Activated CD4-positive, alpha-beta T cell treated with anti-CD3 and anti-CD28 coated beads for 4 hours (primary cell): ENCODE measurements at places on chromosomes 13 and 19.

- DNase-seq: no peak
Observed at GRCh38 chr13:74920920-74921319, 561.0 kb downstream of the TBC1D4 start.

DNA sequence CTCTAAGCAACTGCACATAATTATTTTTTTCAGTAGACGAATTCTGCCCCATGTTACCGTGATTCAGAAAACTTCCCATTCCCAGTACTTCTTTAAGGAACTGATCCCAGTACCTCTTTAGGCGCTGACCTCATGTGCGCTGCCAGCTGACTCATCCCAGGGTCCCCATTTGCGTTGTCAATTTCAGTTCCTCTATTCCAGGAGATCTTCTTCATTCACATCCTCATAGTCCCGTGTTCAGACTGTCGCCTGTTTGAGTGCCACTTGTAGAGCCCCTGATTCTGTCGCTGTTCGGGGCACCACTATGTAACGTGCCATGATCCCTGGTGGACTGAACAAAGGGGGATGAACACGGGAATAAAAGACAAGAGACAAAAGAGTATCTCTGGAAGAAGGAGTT is 16.4 kb downstream of the FPR3 start:
- DNase-seq: no peak

DNA sequence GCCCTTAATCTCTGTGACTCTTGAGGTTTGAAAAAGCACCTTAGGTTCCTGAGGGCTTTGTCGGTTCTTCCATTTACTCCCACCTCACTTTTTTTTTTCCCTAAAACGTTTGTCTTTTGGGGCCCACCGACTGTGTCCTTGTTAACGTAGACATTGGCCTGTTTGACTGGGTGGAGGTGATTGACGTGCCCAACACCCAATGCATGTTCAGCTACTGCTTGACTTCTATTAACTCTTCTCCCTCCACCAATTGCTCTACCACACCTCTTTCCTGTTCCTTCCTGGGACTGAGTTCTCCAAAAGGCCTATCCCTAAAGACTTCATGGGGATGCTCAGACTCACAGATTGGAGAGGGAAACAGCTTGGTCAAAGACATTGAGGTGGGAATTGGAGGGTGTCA is 17.3 kb downstream of the CKM start:
- no peak for DNase-seq

GRCh38 chr19:1411255-1412191 is 4.1 kb downstream of the DAZAP1 start:
- DNase-seq: no peak

DNA sequence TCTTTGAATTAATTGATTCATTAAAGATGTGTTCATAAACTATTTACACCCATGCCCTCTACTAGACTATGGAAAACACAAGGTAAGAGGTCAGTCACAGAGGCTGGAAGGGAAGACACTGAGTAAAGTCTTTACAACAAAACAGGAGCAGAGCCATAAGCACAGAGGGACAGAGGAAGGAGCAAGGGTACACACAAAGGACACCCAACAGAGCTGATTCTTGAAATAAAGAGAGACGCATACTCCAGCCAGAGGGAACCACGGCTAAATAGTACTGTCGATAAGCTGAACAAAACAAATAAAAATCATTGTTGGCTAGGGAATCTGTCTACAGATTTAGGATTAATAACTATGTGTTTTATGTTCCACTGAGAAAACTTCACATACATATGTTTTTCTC is 289.2 kb downstream of the EFNB2 start:
- no peak for DNase-seq

- DNase-seq: no peak
Observed at GRCh38 chr13:59000770-59001169, 1163.0 kb downstream of the DIAPH3 start.

DNA sequence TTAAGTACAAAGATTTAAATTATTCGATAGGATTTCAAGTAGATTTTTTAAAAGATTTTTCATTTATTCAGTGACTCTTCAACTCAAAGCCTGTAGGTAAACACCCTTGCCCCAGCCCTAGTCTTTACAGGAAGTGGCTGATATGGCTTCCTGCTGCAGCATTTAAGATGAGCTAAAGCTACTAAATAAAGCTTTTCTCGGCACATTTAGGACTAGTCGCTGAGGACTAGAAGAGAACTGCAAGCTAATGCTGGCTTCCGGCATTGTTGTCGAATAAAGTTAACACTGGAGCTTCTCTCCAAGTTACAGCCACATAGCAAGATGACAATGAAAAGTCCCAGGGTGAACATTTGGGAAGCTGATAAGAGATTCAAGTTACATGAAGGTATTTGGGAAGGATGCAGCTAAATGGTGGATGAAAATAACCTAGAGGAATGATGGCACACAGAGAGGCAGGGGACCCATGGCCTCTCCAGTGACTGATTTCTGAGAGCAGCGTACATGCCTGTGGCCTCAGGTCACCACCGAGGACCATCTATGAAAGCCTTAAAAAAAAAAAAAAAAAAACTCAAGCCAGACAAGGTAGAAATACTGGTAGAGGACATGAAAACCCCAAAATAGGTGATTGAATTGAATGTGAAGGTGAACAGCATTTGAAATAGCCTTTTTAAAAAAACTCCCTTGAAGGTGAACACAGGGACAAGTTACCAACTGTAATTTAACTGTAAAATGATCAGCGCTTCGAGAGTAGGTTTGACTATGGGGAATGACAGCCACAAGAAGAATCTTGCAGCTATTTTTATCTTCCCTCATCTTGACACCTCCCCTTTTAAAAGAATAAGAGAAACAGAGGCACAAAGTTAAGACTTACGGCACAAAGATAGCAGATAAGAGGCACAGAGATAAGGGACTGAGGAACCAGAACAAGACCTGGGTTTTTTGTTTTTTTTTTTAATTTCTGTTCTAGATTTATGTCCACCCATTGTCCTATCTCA is 155.4 kb downstream of the DCT start:
- DNase-seq: peak; percentile 12
